ENCODE measurements at places on chromosomes 13 and 19.

DNA sequence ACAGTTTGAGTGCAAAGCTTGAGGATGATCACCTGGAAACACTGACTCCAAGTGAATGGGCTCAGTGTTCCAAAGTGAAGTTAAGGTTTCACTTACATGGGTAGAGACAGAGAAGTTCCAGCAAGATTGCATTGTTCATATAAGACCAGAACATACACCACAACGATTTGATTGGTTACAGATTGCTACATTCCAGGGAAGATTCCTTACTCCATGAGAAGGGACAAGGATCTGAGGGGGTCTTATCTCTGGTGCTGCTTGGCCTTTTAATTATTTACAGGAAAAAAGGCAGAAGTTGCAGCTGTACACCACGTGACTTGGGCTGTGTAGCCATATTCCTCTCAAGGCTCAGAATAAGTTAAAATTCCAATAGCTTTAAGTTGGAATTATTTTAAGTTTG, 12.3 kb downstream of the WDFY2 start:
- DNase-seq = no peak

- DNase-seq = no peak
Observed at GRCh38 chr13:50911081-50911631, 1.6 kb downstream of the RNASEH2B start.

GRCh38 chr13:104694397-104694796, 1628.2 kb upstream of the SLC10A2 start:
- no peak for DNase-seq

DNA sequence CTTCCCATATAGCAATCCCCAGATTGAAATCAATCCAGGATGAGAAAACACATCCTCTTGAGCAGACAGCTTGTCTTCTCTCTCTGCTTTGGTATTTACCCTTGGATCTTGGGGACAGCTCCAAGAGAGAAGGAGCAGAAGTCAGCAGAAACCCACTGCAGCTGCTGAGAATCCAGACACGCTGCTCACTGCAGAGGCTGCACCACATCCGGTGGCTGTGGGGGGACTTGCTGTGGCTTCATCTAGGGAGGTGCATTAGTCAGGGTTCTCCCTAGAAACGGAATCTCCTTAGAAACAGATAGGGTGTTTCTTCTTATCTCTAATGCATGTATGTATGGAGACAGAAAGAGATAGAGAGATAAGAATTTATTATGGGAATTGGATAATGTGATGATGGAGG, 2.7 kb downstream of the CYP4F12 start:
- DNase-seq = no peak

DNA sequence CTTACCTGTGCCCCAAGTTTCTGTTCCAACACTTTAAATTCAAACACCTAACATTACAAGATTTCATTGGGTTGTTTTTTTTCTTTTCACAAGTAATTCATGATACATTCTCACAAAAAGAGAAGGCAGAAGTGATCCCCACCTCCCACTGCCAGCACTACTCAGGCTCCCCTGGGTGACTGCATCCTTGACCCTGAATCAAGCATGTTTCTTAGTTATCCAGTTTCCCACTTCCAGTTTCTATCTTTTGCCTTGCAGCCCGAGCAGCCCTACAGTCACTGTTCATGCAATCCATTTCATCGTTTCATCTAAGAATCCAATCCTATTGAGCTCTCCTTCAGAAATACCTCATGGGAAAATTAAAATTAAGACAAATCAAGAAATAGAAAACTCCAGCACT, 61.4 kb downstream of the RNASEH2B start:
- no peak for DNase-seq

DNA sequence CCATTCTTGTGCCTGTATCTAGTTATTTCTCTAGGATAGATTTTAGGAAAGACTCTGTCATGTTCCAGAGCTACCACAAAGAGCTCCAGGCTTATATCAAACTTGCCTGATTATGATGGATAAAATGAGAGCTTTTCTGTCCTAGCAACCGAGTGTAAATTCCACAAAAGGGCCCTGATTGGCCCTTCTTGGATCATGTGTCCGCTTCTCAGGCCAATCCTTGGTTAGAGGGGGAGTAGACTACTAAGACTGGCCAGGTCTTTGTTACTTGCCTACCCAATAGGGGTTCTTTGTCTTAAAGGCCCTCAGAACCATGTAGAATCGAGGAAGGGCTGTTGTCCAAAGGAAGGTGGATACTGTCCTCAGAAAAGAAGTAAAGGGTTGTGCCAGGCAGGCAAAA, 2.4 kb downstream of the DHX34 start:
- no peak for DNase-seq

DNA sequence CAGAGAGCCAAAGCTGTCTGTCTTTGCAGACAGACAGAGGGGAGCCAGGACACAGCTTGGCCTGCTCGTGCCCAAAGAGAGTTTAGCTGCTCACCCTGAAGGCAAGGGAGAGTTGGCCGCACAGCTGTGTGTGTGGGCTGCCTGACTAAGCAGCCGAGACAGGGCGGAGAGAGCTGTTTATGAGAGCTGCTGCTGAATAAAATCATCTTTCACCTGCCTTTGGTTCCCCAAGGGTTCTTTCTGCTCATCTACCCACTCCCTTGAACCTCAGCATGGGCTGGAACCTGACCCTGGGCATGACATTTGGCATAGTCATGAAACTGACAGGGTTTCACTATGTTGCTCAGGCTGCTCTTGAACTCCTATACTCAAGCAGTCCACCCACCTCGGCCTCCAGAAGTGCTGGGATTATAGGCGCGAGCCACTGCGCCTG, 98.2 kb downstream of the RBM26 start:
- DNase-seq = no peak

DNA sequence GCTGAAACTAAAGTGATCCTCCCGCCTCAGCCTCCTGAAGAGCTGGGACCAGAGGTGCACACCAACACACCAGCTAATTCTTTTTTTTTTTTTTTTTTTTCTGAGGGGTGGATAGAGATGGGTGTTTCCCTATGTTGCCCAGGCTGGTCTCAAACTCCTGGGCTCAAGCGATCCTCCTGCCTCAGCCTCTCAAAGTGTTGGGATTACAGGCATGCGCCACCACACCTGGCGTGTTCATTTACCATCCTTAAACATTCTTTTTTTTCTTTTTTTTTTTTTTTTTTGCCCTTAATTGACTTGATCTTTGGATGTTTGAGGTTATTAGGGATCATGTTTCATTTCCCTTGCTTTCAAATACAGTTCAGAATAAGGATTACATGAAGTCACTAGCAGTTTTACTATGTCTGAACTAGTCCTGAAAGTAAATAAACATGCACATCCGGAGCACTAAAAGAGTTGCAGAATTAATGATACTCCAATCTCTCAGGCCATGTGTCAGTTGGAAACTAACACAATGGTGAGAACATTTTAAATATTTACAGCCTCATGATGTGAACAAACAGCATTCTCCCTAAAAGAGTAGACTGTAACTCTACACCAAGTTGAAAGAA, 10.2 kb downstream of the UTP14C start:
- no peak for DNase-seq

DNA sequence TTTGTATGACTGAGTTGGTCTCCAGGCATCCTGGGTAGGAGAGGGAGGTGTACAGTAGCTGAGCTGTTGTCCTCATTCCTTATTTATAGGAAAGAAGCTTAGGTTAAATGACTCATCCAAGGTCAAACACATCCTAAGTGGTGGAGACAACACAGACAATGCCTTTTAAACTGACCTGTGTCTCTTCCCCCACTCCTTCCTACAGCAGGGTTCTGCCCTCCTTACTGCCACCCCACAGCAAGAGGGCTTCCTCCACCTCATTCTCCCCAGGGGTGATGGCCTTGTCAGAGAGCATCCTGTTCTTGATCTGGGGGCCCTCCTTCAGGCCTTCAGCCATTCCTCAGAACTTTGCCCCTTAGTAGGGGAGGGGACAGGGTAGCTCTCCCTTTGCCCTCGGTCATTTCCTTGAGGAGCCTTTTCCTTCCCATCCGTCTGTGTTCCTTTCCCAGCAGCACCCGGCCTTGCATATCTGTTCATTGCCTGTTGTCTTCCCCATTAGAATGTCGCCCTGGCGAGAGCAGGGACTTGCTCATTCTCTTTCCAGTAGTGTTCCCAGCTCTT, 48.2 kb upstream of the GPI start:
- DNase-seq = no peak

DNA sequence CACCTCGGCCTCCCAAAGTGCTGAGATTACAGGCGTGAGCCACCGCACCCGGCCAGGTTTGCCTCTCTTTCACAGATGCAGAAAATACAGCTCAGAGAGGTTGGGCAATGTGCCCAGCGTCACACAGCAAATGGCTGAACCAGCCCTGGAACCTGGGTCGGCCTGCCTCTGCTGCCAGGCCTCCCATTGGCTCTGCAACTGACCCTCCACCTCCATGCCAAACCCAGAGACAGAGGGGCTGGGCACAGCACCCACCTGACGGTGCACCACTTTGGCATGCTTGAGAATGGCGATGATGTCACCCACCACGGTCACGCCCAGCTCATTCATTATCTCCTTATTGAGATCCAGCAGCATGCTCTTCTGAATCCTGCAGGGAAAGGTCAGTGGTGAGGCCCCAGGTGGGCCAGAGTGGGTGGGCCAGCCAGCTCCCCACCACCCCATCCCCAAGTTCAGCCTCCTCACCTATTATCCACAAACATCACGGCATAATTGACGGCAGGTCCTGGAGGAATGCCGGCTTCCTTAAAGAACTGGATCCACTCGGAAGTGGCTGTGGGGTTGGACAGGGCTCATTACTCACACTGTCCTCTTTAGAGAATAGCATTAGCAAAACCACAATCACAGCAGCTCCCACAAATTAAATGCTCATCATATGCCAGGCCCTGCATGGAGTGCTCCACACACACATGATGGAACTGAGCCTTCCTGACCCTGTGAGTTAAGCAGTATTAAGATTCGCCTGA, 12.2 kb downstream of the C19orf47 start:
- DNase-seq = no peak

- DNase-seq = no peak
Observed at GRCh38 chr19:35226748-35227147, 1.8 kb downstream of the FAM187B start.

GRCh38 chr19:41744850-41745249, 10.5 kb upstream of the CEACAM6 start:
- no peak for DNase-seq

- no peak for DNase-seq
Observed at GRCh38 chr13:74449811-74450524, 315.8 kb upstream of the KLF12 start.

DNA sequence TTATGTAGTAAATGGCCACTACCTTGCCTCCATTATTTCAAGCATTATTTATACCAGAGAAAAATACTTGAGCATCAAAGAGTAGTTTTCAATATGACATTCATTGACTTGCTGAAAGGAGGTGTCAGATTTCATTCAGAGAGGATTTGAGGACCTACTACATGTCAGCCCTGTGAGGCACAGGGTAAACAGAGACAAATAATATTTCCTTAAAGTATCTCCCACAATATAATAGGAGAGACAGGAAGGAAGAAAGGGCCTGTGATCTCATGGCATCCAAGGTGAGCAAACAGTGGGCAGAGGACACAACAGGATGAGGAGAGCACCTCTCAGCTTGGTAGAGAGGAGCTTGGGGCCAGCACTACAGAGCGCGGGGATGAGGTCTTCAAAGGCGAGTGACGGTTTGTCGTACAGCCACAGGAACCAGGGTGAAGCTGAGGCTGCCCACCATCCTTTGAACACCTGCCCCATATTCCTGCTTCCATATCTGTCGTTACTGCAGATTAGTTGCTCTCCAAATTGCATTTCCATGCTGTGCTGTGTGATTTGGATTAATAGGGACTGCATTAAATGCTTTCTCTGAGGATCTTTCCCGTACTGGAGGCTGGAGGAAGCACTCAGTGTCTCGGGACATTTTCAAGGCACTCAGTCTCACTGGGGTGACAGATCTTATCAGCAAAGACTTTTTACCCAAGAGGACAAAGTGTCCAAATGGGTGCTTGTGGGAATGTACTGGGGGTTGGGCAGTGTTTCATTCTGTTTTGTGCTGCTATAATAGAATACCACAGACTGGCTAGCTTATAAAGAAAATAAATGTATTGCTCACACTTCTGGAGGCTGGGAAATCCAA, 59.2 kb downstream of the GJA3 start:
- no peak for DNase-seq

GRCh38 chr13:73171271-73171682, 112.5 kb downstream of the KLF5 start:
- DNase-seq = no peak

DNA sequence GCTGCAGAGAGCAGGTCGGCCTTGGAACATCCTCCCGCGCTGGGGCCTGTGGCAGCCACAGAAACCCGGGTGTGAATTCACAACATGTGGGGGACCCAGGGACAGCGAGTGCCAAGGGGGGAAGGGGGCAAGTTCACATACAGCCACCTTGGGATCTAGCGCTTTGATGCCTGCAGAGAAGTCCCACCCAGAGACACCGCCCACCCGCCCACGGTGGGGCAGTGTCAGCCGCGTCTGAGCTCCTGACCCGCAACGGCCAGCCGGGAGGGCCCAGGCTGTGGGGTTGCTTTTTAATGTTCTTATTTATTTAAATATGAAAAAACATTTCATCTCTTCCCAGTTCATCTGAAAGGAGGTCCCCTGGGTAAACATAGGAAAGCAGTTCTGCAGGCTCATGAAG, 12.9 kb downstream of the MYDGF start:
- no peak for DNase-seq

- DNase-seq = no peak
Observed at GRCh38 chr13:38661010-38661675, 25.7 kb upstream of the FREM2 start.

- DNase-seq = no peak
Observed at GRCh38 chr19:54141356-54141755, 3.8 kb downstream of the CNOT3 start.

DNA sequence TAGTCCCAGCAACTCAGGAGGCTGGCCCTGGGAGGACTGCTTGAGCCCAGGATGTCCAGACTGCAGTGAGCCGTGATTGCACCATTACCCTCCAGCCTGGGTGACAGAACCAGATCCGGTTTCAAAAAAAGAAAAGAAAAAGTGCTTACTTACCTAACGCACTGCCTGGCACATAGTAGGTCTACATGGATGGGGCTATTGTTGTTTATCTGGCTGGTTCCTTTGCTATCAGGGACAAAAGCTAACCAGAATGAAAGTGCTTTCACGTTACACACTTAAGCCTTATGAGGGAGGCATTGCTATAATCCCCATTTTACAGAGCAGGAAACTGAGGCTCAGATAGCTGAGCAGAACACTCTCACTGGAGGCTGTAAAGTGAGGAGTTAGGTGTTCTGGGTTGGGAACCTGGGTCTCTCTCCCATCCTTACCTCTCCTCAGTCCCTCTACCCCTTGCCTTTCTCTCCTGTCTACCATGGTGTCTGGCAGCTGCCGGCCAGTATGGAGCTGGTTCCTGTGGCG, 2.8 kb downstream of the DNM2 start:
- DNase-seq = no peak

DNA sequence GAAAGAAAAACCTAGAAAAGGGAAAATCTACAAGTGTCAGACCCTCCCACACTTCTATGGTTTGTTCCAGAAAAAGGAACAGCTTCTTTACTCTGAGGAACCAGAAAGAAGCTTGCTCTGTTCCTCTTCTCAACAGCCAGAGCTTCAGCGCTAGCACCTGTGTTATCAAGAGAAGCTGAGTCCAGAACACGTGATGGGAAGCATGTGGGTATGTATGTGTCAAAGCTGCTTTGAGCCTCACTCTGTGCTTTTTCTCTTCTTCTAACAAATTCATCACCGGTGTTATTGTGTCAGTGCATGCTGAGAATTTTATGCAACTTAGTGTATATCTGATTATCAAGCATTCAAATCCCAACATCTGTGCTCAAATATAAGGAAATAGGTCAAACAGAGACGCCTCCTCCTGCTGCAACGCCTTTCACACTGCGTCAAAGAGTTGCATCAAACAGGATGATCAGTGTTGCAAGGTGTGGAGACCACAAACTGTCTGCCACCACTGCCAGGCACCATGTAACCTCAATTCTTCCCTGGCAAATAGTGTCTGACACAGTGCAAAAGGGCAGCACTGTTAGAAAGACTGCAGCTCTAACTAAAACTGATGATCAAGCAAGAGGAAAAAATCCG, 83.9 kb downstream of the LRRC63 start:
- DNase-seq = no peak
